ENCODE measurements at places on chromosomes 16 and 17. TPM values are rescaled to one million over a fixed set of nuclear protein-coding genes. Genes with fewer than 3 reads are reported as not detected.

Gene NHLRC4
- 0.99 TPM for total RNA-seq

Gene KRT16
- 1.3 TPM for total RNA-seq

Gene CNGB1
- not detected for total RNA-seq

Gene MMP15
- 4.3 TPM for total RNA-seq

Gene CHD9NB
- 2.7 TPM for total RNA-seq

Gene PIMREG
- total RNA-seq = 15.2 TPM

Gene SNX20
- not detected for total RNA-seq
